ENCODE measurements at places on chromosomes 16 and 17.

DNA sequence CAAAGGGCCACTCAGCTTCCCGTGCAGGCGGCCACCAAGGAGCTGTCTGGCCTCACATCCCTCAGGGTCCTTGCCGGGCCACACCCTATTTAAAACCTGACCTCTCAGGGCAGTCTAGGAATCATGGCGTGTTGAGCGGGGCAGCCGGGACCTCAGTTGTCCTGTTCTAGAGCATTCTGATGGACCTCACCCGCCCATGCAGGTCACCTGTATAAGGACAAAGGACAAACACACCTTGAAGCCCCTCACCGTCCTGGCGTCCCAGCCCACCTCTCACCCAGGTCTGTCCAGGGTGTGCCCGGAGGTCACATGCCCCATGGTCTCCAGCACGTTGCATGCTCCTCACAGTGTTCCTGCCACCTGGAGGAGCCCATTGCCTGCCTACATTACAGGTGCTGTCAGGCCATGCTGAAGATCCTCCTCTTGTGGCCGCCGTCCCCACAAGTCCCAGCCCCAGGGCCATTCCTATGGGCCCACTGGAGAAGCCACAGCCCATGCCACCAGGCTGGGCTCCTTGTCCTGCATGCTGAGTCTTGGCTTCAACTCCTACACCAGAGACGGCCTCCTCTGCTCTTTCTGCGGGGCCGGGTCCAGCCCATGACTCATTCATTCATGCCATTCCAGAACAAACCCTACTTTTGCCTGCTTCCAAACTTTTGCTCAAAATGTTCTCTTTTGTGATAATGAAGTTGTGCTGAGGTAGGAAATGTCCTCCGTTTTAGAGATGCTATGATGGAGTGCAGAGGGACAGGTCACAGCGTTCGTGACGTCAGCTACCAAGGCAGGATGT lies 46.3 kb downstream of the PEMT start:
- DNase-seq = no peak

DNA sequence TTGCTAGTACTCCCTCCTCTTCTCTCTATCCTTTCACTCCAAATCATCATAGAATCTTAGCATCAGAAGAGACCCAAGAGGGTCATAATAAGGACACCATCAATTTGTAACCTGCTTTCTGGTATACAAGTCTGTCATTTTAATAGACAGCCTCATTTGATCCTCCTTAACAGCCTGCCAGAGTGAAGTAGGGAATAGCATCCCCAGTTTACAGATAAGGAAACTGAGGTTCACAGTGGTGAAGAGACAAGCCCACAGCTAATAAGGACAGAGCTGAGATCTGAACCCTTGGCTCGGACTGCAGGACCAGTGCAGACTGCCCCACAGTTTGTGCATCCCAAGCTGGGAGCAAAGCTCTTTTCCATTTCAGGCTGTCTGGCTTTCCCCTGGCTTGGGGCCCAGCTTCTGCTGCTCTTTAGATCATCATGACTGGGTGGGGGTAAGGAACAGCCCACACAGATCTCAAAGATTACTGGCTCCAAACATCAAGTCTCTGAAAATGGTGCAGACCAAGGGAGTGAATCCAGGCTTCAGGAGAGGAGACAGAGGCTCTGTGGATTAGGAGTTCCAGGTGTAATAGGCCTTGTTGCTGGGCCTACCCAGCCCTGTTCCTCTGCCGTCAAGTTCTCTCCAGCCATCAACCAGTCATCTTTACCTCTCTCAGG lies 10.3 kb upstream of the IGFBP4 start:
- DNase-seq = no peak

GRCh38 chr17:15307710-15308111 lies 33.7 kb downstream of the TEKT3 start:
- DNase-seq = no peak

GRCh38 chr17:1792495-1793446 lies 30.9 kb downstream of the SERPINF1 start:
- no peak for DNase-seq

- DNase-seq = no peak
Observed at GRCh38 chr17:74678541-74678940, 34.2 kb downstream of the CD300LF start.

DNA sequence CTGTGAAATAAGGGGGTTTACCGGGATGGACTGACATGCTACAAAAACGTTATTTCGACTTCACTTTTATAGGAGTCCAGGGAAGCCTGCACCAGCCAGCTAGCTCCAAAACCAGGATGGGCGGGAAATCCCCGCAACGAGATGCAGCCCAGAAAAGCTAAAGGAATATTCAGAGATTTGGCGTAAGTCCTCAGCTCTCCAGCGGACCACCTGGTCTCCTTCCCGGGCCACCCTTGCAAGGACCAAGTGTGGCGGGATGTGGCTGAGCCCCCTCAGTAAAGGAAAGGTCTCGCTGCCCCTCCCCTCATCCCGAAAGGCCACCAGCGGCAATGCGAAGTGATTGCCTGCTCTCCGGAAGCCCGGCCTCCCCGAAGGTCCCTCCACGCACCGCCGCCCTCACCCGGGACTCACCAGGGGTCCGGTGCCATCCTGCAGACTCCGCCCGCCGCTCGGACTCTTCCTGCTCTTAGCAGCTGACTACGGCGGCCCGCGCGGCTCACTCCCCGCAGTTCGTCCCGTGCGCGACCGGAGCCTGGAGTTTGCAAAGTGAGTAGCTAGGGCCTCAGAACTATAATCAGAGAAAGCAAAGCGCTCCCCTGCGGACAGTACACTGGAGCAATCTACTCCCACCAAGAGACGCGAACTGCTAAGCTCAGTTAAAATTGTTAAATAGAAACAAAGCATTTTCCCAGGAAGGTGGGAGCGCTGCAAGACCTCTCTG lies at the start of gene STX8:
TSS of gene STX8 (minus strand) at position 440 of the 721 bp plus-strand sequence. CDS start at position 428, 12 bp downstream.
- peak; percentile 51 for DNase-seq

DNA sequence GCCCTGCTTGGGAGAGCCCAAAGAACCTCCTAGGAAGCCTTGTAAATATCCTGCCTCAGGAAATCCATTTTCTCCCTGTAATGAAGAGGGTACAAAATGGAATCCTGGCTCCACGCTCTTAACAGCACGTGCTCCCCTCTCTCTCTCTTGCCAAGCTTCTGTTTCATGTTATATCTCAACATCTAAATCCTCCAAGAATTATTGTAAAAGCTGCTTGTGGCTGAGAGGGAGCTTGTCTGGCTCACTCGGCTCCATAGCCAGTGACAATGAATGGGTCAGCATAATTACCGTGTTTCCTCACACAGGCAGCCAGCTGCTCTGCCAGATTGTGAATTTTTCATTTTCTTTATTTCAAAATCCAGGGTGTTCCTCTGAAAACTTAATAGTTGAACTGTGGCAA lies 317.8 kb downstream of the RBFOX1 start:
- DNase-seq = no peak

DNA sequence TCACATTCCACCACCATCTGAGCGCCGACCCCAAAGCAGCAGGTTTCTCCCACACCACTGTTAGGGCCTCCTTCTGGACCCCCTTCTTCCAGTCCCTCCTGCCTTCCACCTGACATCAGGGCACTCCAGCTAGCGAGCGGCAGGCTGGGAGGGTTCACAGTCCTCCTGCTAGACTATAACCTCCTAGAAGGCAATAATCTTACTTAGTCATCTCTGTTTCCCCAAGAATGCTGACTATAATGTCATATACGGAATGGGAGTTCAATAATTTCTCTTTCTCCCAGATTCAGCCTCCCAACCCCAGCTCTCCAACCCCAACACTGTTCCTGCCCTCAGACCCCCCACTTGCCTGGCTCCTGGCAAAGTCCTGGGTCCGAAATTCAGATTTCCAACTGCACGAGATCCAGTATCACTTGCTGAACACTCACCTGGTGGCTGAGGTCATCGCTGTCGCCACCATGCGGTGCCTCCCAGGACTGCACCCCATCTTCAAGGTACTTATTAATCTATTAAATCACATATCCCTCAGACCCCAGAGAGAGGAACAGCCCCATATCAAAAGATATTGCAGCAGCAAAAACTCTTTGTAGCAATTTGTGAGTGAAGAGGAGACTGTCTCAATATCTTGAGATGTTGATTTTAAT lies 5.6 kb downstream of the ALOX12 start:
- DNase-seq = peak; percentile 33

DNA sequence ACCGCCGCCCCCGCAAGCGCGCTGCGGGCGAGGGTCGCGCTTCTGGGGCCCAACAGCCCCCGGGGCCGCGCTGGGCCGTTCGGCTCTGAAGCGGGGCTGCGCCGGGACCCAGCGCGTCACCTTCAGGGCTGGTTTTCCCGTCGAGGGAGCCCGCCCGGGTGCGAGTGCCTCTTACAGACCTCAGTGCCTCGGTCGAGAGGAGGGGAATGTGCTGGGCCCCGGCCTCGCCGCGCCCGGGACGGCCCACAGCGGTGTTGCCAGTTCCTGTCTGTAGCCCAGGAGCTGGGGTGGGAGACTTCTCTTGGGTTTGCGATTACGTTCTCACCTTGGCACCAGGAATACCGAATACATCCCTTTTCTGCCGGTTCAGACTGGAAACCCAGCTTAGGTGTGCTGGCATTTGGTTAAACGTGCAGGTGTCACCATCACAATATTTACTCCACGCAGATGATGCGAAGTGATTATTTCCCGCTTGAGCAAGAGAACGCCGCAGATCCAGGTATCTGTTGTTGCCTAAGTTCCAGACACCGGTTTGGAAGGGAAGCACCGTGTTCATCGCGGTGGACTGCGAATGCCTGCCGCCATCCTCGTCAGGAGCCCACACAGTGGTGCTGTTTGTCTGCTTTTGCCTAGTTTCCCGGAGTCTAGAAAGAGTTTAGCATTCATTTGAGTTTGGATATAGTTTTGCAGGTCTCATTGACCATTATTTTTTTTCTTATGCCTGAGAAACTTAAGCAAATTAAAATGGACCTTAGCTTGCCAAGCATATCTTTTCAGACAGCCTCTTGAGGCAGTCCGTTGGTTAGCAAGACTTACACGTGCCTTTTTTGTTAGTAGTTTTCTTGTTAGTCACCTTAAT lies 914 bp downstream of the MAP1LC3B start:
- no peak for DNase-seq
